ENCODE measurements at places on chromosomes 6 and 20.

- no peak for ATAC-seq
Observed at GRCh38 chr6:8845690-8846089, 410.3 kb upstream of the SLC35B3 start.

- ATAC-seq = no peak
Observed at GRCh38 chr6:140269591-140270165, 895.2 kb upstream of the CITED2 start.

GRCh38 chr6:169620171-169621130 is 81.4 kb downstream of the WDR27 start:
- ATAC-seq = no peak

DNA sequence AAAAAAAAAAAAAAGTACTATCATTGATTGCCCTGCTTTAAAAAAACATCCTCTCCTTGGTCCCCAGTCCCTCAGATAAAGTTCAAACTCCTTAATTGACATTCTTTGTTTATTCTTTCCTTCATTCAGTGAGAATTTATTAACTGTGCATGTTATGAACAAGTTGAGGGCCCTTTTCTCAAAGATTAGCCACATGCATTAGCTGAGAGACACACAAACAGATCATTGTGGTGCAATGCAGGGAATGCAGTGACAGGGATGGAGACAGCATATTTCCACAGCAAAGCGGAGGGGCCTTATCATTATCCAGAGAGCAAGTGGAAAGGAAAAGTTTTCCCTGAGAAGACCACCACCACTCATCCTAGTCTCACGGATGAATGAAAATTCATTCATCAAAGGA is 21.9 kb upstream of the IPCEF1 start:
- ATAC-seq = no peak

All from SK-N-SH treated with all-trans-retinoic acid at 6 μM for 48 hours (cell line).